Liver (tissue), 10 donors: ENCODE measurements at places on chromosomes 13 and 19.
A peak's percentile ranks its signal among the peaks of the same experiment; 100 is the strongest.

GRCh38 chr13:26971990-26972887, 199.4 kb downstream of the USP12 start:
- peak; percentile 70 for DNase-seq

DNA sequence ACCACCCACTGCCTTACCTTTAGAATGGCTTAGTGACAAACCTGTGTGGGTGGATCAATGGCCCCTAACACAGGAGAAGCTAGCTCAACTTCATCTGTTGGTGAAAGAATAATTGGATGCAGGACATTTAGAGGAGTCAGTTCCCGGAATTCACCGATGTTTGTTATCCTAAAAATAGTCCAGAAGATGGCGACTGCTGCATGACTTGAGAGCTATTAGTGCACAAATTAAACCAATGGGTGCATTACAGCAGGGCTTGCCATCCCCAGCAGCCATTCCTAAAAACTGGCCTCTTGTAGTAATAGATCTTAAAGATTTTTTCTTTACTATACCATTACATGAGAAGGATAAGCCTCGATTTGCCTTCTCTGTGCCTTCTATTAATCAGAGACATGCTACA, 46.8 kb upstream of the ZNF726 start:
- no peak for DNase-seq

- no peak for DNase-seq
Measured at GRCh38 chr13:31945202-31945961, 86.2 kb upstream of the FRY start.

DNA sequence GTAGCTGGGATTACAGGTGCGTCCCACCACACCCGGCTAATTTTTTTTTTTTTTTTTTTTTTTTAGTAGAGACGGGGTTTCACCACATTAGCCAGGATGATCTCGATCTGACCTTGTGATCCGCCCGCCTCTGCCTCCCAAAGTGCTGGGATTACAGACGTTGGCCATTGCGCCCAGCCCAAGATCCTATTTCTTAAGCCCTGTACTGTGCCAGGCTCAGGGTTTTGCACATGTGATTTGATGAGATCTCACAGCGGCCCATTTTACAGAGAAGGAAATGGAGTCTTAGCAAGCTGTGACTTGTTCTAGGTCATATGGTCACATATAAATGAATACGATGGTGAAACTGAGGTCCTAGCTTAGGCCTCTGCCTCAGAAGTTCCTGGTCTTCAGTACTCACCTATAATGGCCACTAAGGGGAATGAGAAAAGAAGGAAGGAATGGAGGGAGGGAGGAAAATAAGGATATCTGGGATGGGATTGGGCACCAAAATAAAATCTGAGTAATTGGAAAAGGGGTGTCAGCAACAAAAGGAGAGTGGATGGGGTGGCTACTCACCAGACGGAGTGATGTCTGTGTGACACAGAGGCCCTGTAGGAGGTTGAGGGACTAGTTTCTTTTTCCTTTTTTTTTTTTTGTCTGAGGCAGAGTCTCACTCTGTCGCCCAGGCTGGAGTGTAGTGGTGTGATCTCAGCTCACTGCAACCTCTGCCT, 1.3 kb downstream of the OSCAR start:
- DNase-seq, result no peak

GRCh38 chr13:53126841-53127245, 98.2 kb downstream of the OLFM4 start:
- DNase-seq, result no peak

DNA sequence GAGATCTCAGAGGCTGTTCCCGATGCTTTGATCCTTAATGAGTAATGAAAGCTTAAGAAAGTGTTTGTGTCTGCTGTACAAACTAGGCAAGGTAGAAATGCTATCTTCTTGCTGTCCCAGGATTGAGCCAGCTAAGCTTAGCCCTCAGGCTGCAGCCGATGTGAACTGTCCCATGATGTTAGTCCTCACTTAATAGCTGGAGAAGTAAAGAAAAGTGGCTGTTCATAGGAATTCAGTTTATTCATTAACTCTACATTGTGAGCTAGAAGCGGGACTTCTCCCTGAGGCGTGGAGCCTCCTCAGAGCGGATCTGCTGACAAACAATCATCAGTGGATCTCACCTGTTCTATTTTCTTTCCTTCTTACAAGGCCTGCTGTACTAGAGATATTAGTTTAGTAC, 10.1 kb upstream of the GSX1 start:
- no peak for DNase-seq

- no peak for DNase-seq
Measured at GRCh38 chr13:51025245-51025905, 85.7 kb downstream of the C13orf42 start.

- DNase-seq, result no peak
Measured at GRCh38 chr13:72121466-72121865, 254.5 kb upstream of the DACH1 start.

GRCh38 chr13:97408938-97409337, 25.0 kb upstream of the RAP2A start:
- DNase-seq, result no peak

GRCh38 chr13:51041126-51041525, 69.9 kb downstream of the C13orf42 start:
- no peak for DNase-seq

- no peak for DNase-seq
Measured at GRCh38 chr19:47897861-47898260, 11.7 kb upstream of the SULT2A1 start.

- DNase-seq, result no peak
Measured at GRCh38 chr13:27004866-27005265, 166.7 kb downstream of the USP12 start.

DNA sequence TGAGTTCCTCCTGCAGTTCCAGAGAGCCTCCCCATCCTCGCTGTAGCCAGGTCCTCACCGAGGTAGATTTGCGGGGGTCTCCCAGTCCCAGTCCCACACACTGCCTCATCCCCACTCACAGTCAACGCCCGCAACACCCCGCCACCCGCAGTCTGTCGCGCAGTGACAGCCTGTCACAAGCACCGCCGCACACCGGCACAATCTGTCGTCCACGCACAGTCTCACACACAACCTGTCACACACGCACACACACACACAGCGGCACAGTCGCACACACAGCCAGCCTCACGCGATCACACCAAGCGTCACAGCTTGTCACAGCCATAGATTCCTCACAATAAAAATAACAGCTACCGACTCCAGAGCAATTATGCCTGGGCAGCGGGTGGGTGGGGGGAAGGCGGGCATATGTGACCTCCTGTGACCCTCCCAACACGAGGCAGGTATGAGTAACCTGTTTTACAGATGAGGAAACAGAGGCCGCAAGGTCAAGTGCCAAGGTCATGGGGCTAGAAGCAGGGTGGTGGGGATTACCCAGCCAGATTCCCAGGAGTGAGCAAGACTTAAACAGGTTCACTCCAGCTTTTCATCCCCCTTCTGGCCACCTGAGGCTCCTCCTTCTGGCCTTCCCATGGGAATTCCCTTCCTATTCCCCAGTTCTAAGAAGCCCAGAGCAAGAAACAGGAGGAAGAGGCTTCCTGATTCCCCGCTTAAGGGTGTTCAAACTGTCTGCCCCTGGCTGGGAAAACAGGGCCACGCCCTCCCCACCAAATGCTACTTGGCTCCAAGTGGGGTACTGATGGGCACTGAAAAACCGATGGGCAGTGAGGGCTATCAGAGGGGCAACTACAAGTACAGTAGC, 13.9 kb downstream of the NFIX start:
- DNase-seq, result no peak

- no peak for DNase-seq
Measured at GRCh38 chr13:27192973-27193372, 21.4 kb upstream of the USP12 start.

DNA sequence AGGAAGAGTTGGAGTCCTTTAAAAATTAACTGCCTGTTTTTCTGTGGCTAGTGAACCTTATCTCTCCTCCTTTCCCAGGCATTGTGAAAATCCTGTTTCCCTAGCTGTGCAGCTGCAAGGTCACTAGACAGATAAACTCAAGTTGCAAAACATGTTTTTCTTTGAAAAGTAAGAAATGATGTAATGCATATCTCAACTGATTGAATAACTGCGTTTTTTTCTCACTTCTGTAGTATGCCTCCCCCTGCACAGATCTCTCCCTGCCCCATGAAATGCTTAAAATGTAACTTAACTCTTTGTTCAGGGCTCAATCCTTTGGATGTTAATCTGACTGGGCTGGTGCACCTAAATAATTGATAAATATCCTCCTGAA, 27.7 kb upstream of the CYSLTR2 start:
- DNase-seq, result no peak

DNA sequence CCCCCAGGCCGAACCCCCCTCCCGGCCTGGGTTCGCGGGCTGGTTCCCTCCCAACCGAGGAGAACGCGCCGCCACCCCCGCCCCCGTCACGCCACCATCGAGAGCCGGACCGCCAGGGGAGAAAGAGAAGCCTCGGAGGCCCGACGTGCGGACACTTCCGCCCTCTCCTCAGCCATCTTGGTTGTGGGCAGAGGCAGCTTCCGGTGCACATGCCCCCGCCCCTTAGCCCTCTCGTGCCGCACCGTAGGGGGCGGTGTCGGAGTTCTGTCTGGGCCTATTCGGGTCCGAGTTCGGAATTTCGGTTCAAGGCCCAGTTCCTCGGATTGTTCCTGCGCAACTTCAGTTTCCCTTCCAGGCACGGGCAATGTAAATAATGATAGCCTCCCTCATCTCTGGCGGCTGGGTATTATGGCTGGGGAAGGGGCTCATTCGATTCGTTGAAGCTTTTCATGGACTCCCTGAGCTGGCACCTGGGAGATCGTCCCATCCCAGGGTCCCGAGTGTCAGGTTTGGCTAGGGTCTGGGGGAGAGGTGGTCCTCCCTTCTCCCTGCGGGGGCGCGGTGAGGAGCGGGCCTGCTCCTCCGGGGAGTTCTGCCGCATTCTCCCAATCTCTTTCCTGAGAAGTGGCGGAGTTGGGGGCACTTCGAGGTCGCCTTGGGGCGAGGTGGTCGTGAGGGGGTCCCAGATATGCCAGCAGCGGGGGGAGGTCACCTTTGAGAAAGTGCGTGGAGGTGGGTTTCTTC, at the start of the genes IER2 and STX10:
Gene IER2, plus strand, starts transcription at position 225 of the 744 bp plus-strand sequence. CDS start 2,776 bp downstream, outside the sequence.
Gene STX10, minus strand, starts transcription at position 189 of the 744 bp plus-strand sequence. CDS start 202 bp downstream, outside the sequence.
- DNase-seq, result peak; percentile 92

DNA sequence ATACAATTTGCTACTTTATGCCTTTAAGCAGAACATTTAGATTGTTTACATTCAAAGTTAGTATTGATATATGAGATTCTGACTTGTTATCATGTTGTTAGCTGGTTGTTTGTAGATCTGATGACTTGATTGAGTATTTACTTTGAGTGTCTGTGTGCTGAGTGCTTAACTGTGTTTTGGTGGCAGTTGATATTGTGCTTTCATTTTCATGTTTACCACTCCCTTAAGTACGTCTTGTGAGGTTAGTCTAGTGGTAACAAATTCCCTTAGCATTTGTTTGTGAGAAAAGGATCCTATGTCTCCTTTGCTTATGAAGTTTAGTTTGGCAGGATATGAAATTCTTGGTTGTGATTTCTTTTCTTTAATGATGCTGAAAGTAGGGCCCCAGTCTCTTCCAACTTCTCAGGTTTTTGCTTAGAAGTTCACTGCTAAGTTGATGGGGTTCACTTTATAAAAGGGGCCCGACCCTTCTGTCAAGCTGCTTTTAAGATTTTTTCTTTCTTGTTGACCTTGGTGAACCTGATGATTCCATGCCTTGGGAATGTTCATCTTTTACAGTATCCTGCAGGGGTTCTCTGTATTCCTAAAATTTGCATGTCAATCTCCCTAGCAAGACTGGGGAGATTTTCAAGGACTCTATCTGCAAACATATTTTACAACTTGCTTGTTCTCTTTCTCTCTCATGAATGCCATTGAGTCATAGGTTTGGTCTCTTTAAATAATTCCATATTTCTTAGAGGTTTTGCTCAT, 1095.4 kb upstream of the PCDH20 start:
- no peak for DNase-seq

DNA sequence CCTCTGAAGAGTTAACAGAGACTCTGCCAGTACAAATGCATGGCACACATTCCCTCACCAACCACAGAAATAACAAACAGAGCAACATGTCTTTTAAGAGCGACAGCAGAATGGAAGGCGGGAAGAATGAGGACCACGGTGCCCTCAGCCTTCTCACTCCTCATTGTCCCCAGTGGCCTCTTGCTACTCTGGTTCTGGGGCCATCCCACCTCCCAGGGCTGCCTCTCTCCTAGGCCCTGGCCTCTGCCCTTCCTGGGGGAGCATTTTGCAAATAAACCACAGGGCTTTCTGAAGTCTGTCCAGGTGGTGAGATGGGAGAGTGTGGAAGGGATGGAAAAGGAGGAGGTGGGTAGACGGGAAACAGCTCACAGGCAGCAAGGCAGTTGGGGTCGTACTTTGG, 28.3 kb downstream of the CYP2B6 start:
- DNase-seq, result no peak

DNA sequence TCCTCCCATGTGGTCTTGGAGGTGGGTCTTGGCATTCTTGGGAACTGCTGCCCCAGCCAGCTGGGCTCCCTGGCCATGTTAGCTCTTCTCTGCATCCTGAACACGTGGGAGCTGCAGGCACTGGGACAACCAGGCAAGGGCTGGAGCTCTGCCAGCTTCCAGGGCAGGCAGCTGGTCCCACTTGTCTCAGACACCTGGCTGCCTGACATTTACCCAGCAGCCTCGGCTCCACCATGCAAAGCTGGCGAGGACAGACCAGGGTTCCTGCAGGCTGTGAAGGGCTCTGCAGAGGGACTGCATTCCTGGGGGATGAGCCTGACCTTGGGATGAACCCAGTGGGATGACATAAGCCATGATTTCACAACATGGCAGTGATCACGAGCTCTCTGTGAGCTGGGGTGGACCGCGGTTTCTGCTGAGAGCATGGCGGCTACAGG, 99.0 kb upstream of the TSHZ3 start:
- no peak for DNase-seq

GRCh38 chr19:53915000-53915399, 5.9 kb downstream of the CACNG7 start:
- DNase-seq, result no peak

DNA sequence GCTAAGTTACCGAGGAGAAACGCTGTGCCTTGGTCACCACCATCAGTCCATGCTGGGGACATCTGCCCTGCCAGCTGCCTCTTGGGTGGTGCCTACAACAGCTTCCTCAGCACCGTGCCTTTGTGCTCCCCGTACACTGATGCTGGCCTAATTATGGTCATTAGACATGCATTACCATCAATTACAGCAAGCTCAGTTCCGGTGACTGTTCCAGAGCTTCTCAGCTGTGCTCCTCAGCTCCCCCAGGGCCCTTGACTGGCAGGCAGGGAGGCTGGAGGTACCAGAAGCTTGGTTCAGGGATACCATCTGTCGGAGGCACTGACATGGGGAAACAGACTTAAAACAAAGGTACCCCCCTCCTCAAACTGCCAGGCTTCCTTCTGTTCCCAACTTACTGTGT, 40.2 kb downstream of the CILP2 start:
- DNase-seq, result no peak
